ACHN (cell line): ENCODE measurements at places on chromosomes 11 and 22.
A peak's percentile ranks its signal among the peaks of the same experiment; 100 is the strongest.

- no peak for DNase-seq
Measured at GRCh38 chr22:27986459-27986858, 67.4 kb upstream of the PITPNB start.

DNA sequence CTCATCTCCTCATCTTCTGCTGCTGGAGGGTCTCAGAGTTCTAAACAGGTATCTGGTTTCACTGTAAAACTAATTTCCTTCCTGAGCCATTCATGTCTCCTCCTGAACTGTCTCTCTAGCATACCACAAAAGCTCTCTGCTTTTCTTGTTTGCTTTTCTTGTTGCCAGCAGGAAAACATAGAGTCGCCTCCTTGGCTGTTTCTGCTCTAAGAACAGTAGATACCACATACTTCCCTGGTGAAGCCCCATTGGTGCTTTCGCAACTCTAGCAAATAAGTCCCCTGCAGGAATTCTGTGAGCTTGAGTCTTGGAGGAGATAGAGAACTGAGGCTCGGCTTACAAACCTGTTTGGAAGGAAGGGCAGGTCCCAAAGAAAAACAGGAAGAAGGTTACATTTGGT is 7.0 kb downstream of the DIXDC1 start:
- DNase-seq: peak; percentile 57

DNA sequence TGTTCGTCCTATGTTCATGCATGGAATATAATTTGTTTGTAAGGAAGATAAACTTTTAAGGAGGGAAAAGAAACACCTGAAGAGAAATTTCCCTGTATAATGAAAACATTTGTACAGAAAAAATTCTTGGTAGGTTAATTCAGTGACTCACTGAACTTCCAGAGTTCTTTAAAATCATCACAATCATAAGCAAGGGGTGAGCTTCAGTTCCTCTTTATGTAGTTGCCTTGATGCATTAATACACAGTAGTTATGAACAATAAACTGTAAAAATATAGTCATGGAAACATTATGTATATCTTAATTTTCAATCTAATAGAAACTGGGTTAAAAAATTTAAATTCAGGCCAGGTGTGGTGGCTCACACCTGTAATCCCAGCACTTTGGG is 1.1 kb upstream of the C11orf65 start:
- DNase-seq: no peak

GRCh38 chr11:33448461-33449130 is 191.4 kb downstream of the HIPK3 start:
- DNase-seq: no peak

GRCh38 chr22:45335854-45336522 is 26.3 kb downstream of the FAM118A start:
- DNase-seq: no peak

GRCh38 chr11:15579287-15580001 is 464.7 kb downstream of the INSC start:
- no peak for DNase-seq

- DNase-seq: no peak
Measured at GRCh38 chr22:38948181-38948940, 9.0 kb upstream of the APOBEC3A start.

- DNase-seq: no peak
Measured at GRCh38 chr11:12529793-12530192, 144.4 kb upstream of the TEAD1 start.

DNA sequence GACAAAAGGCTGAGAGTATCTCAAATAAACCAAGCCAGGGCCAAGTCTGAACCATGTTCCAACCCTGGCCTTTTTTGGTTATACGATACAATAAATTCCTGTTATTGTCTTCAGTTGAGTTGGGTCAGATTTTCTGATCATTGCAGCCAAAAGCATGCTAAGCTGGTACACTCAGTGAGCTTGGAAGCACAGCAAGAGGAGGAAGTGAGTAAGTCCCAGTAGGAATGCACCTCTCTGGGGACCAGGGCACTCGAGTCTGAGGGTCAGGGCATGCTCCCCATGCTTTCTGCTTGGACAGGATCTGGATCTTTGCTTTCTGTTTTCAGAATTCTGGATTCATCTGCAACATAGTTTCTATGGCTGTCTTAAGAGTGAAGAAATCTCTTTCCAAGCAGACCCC is 73.1 kb downstream of the TMPRSS5 start:
- no peak for DNase-seq

- DNase-seq: no peak
Measured at GRCh38 chr11:11552529-11553087, 69.2 kb downstream of the GALNT18 start.

GRCh38 chr11:116691771-116692177 is 81.0 kb downstream of the BUD13 start:
- DNase-seq: peak; percentile 33

- no peak for DNase-seq
Measured at GRCh38 chr11:19853920-19854319, 141.3 kb downstream of the NAV2 start.

DNA sequence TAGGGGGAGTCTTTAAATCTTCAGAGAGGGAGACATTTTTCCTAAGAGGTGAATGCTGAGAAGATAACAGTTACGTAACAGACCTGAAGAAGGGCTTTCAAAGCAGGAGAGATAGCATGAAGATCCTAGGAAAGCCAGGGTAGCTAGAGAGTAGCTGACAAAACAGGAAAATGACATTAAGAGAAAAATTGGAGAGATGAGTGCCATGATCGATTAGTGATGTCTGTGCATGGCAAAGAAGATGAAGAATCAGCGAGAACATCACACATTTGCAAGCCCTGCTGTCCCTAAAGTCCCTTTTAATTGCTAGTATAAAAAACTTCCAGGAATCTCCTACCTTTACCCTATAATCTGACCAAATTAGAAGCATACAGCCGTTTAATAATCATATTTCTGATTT is 116.9 kb upstream of the PAX6 start:
- DNase-seq: no peak
